Stimulated activated CD4-positive, alpha-beta T cell treated with anti-CD3 and anti-CD28 coated beads, Interleukin-1b, Interleukin-23, amount 100 ng/mL, for 4 hours (primary cell): ENCODE measurements at places on chromosomes 1 and 21.

DNA sequence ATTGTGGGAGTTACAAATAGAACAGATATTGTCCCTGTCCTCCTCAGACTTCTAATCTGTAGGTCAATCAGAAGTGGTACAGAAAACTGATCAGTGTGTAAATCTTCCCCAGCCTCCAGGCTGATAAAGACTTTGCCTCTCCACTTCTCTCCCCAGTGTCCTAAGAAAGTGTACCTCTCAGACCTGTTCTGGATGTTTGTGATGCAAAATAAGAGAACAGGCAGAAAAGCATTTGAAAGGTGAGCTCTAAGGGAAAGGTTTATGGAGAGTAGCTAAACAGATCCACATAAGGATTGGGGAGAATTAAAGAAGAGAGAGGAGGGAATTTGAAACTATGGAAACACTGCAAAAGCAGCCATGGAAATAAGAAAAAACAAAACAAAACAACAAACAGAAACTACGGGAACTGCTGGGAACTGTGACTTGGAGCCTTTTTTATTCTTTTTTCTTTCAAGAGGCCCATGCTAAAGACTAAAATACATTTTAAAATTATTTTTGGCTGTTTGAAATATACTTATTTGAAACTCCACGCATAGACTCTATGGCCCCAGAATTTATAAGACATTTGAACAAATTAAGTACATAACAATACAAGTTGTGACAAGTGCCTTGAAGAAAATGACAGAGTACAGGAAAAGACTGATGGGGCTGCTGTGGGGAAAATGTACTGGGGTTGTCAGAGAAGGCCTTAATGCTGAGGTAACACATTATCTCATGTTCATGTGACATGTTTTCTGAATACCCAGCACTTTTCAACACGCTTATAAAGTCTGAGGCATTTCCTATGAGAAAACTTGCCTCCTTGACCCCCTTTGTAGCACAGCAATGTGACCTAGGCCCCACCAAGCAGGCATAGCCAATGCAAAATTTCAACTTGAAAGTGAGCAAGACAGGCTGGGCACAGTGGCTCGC is 51.2 kb downstream of the TRAF5 start:
- no peak for DNase-seq

DNA sequence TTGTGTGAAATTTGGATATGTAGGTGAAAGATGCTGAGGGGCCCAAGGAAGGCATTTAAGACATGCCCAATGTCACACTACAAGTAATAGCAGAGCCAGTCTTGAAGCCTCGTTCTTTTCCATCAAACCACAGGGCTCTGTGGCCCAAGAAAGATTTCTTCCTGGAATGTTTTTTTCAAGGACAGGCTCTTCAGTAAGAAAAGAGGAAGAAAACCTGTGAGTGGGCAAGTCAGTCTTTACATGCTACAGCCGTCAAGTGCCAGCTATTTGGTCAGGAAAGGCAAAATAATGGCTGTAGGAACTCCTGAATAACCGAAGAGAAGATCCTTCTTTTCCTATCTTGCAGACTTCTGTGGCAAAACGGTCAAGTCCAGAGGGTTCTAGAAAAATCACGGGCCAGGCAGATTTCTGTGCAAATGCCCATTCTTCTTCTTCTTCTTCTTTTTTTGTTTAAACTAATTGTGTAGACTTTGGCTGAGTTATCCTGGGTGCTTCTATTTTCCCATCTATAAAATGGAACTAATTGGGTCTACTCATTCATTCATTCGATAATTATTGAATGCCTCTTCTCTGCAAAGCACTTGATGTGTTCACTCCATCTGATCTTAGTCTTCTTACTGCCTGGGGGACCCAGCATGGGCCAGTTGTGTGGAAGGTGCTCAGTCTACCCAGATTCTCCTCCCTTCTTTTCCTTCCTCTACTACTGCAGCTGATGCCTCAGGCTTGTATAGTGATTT is 1.9 kb upstream of the ID3 start:
- DNase-seq = no peak

DNA sequence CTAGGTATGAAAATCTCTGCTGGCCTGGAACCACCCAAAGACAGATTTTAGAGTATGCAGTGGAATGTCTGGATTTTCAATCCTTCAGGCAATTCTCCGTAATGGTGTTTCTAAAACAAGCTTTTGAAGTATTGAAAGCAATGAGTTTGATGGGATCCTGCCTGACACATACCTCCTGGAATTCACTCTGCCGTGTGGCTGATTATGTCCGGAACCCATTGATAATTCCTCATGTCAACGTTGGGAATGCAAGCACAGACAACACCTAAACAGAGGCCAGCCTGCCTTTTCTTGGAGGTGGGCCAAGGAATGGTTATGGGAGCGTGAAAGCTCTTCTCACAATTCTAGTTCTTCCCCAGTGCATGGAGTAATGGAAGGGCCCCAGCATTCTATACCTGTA is 168.9 kb upstream of the HMCN1 start:
- no peak for DNase-seq

GRCh38 chr1:205191622-205192021 is 19.9 kb downstream of the DSTYK start:
- no peak for DNase-seq

DNA sequence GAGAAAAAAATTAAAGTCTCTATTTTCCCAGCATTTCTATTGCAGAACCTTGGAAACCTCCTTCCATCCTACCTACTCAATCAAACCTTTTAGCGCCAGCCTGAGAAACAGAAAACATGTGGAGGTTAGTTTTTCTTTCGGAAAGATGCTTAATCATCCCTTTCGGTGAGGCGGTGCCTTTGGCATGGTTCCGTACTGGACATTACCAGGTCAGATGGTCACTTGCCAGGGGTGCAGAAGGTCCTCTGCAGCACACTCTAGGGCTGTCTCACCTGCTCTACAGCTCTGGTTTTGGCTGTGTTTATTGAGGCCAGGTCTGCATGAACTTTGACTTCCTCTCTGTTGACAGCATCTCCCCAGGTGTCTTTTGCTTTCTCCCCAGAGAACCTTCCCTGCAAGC is 121.5 kb downstream of the PLD5 start:
- no peak for DNase-seq

DNA sequence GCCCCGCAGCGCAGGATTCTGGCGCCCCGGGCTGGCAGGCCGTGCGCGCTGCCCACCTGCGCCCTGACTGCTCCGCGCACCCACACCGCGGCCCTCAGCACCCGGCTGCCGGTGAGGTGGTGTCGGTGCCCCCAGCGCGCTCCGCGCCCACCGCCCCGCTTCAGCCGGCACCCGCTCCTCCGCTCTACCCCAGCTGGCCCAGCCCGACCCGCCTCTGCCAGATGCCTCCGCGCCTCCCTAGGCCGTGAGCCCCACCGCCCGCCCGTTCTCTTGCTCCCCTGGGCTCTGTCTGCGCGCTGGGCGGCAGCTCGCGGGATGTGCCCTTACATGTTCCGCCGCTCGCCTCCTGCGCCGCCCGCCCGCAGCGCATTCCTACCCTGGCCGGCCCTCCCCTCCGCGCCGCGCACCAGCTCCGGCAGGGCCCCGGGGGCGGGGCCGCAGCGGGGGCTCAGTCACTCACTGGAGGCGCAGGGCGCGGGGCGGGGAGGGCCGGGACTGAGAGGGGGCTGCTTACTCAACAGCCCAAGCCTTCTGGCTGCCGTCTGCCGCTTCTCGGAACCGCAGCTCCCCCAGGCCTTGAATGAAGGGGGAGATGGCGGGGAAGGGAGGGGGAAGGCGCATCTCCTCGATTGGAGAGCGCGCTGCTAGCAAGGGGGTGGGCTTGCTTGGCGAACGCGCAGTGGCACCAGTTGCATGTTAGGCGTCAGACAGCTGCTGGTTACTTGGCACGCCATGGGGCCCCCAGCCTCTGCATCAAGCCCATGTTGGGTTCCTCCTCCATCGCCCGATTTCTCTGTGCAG is at the start of gene PHLDA3:
PHLDA3 (minus strand) TSS at position 345 of the 801 bp plus-strand sequence. CDS start 402 bp downstream, outside the sequence.
- no peak for DNase-seq

- no peak for DNase-seq
Measured at GRCh38 chr1:46516200-46516950, 26.7 kb downstream of the DMBX1 start.

DNA sequence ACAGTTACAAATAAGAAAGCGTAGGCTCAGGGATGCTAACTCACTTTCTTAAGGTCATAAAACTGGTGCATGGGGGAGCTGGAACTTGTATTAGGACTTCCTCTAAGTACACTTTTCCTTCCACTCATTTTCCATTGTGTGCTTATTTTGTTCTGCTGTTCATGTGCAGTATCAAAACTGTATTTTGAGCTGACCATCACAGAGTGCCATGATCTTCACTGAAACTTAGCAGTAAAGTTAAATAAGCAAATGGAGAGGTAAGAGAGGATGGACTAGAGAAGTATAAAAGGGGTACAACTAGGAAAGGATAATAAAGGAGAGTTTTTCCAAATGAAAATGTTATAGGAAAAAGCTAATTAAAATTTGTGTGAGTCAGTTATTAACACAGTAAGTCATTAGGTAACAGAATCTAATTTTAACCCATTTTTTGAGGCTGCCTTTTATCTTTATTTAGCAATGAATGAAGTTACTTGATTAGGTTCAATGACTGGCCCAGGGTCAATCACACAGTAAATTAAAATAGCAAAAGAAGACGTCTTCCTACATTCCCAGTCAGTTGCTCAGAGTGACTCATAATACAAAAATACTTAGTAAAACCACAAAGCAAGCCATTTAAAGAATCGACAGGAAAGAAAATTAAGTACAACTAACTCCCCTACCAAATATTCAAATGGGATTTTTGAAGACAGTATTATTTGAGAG is 165.8 kb upstream of the C1orf105 start:
- DNase-seq = no peak

GRCh38 chr1:169060043-169060722 is 46.3 kb upstream of the ATP1B1 start:
- no peak for DNase-seq

GRCh38 chr1:85133565-85134159 is 67.2 kb downstream of the SYDE2 start:
- DNase-seq = no peak

DNA sequence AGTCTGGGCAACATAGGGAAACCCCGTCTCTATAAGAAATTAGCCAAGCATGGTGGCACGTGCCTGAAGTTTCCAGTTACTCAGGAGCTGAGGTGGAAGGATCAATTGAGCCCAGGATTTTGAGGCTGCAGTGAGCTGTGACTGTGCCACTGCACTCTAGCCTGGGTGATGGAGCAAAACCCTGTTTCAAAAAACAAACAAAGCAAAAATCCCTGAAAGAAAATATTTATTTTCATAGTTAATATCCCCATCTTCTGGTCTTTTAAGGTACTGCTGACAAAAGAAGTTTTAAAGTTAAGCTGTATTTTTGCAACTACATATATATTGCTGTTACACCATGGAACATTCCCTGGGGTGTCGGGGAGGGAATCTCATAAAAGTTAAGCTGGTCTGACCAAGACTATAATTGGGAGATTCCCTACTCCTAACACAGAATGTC is 26.0 kb downstream of the VAMP4 start:
- no peak for DNase-seq

DNA sequence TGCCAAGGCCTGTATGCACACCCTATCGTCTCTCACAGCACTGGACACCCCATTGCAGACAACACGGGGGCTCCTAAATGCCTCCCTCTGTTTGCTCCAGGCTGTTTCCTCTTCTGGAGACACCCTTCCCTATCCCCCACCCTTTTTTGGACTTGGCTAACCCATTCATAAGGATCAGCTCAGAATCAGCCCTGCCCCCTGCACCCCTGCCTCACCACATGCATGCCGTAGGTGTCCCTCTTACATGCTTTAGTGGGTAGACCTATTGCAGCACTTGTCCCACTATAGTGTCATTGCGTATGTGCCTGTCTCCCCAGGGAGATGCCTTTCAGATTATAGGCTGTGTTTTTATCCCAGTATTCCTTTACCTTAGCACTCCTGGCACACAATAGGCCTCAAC is 30.9 kb downstream of the OPTC start:
- no peak for DNase-seq

GRCh38 chr1:84957966-84958365 is 38.9 kb downstream of the MCOLN2 start:
- DNase-seq = no peak

DNA sequence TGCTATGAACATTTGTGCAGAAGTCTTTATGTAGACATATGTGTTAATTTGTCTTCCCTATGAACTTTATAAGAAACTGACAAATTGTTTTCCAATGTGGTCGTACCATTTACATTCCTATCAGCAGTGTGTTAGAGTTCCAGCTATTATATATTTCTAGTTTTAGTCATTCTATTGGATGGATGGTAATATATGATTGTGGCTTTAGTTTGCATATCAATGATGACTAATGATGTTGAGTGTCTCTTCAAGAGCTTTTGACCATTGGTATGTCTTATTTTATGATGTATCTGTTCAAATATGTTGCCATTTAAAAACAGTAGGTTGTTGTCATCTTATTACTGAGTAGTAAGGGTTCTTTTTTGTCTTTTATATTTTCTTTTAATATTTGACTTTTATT is 16.2 kb upstream of the ZNF326 start:
- DNase-seq = no peak

GRCh38 chr1:100463791-100464424 is 74.0 kb upstream of the GPR88 start:
- DNase-seq = no peak

DNA sequence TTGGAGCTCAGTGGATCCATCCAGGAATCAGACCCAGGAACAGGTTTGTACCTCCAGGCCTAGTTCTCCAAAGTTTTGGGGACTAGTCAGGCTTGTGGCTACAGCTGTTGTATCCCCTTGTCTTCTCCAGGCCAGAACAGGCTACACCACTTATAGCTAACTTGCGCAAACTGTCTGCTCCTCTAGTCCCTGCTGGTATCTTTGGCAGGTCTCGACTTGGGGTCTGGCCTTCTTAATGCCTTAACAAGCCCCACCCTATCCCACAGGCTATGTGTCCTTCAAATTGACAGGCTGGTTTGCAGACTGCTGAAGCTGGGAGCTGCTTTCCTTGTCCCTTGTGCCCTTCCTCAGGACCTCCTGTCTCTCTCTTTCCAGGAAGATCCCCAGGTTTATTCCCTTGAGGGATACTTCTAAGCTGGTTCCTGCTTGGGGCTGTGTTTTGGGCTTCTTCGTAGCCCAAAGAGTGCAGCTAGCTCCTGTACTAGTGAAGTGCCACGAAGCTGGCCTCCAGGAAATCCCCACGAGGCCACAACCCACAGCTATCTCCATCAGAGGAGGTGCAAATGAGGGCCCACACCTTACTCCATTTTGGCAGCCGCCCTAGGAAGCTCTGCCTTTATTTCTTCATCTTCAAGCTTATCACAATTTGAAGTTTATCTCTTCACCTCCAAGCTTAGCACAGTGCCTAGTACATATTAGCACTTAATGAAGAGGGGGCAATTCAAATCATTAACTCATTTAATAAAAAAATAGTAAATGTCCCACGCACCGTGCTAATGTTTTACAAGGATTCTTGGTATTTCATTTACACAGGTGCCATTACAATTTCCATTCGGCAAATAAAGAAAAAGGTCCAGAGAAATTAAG is 683 bp upstream of the DMAP1 start:
- no peak for DNase-seq
